ENCODE measurements at places on chromosomes 11 and 22. TPM values are rescaled to one million over a fixed set of nuclear protein-coding genes. Genes with fewer than 3 reads are reported as not detected.

GRCh38 chr11:116356451-116356850 lies 416.3 kb downstream of the BUD13 start:
- no peaks in the 10 kb centered on the region for H3K27me3 ChIP-seq
- DNase-seq: no peak
- H3K36me3 ChIP-seq: no peaks in the 10 kb centered on the region

BTG4 gene
- not detected for total RNA-seq

- H3K27ac ChIP-seq: no peak overlapping the region
- DNase-seq: no peak
- no peaks in the 10 kb centered on the region for H3K4me1 ChIP-seq
- no peaks in the 10 kb centered on the region for H3K27me3 ChIP-seq
Observed at GRCh38 chr11:45530111-45530510, 135.3 kb downstream of the CHST1 start.

TSPAN4 gene
- total RNA-seq: 74.1 TPM

- no peaks in the 10 kb centered on the region for H3K4me1 ChIP-seq
- no peak overlapping the region for H3K27ac ChIP-seq
- no peaks in the 10 kb centered on the region for H3K36me3 ChIP-seq
- no peak overlapping the region for H3K4me3 ChIP-seq
- no peak for DNase-seq
Observed at GRCh38 chr22:45036154-45036553, 26.3 kb upstream of the PHF21B start.

SCGB1D2 gene
- not detected for total RNA-seq

B4GALNT4 gene
- total RNA-seq: 76.3 TPM

- no peaks in the 10 kb centered on the region for H3K36me3 ChIP-seq
- H3K4me3 ChIP-seq: no peak overlapping the region
- DNase-seq: no peak
- no peak overlapping the region for H3K27ac ChIP-seq
- no peaks in the 10 kb centered on the region for H3K27me3 ChIP-seq
- no peaks in the 10 kb centered on the region for H3K4me1 ChIP-seq
Observed at GRCh38 chr22:28357193-28357592, 322.4 kb downstream of the TTC28 start.

DNA sequence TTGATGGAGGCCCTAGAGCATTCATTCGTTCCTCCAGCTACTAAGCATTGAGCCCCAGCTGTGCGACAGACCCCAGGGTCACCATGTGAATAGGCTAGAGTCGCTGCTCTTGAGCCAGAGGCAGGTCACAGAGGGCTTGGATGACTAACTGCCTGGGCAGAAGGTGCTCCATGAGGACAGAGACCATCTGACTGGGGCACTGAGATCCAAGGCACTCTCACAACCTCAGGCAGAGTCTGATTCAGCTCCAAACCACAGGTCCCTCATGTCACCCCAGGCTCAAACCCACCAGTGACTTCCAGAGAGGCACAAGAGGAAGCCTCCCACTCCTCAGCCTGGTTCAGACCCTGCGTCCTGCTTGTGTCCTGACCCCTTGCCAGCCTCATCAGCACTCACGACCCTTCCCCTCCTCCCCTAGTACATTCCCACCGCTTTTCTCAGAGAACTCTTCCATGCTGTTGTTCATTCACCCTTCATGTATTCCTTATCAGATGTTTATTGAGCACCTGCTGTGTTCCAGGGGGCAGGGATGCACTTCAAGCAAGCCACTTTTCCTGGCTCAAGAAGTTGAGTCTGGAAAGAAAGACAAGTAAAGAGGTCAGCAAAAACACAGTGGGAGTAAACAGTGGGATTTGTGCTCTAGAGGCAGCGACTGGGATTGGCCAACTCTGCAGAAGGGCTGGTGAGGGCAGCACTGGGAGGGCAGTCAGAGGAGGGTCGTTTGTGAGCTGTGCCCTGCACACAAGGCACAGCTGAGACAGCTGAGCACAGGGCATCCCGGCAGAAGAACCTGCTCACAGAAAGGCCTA lies 9.3 kb downstream of the OAF start:
- no peak for DNase-seq
- no peak overlapping the region for H3K4me3 ChIP-seq
- peaks cover 51% of the 10 kb centered on the region for H3K27me3 ChIP-seq
- H3K36me3 ChIP-seq: no peaks in the 10 kb centered on the region
- H3K27ac ChIP-seq: no peak overlapping the region

- H3K4me1 ChIP-seq: no peaks in the 10 kb centered on the region
- 0 out of 2 replicates have a peak, but pooled peaks cover 2% of the 10 kb centered on the region for H3K27me3 ChIP-seq
- H3K27ac ChIP-seq: no peak within 1 kb of the TSS
- peak within 1 kb of the TSS; percentile 81 for H3K4me3 ChIP-seq
- DNase-seq: no peak
- H3K36me3 ChIP-seq: no peaks in the 10 kb centered on the region
Observed at GRCh38 chr11:65386307-65387140, at the start of gene FRMD8. Gene FRMD8 (plus strand): TSS chr11:65386637. CDS start chr11:65387037, 400 bp downstream.

YPEL1 gene
- 7.6 TPM for total RNA-seq

DNA sequence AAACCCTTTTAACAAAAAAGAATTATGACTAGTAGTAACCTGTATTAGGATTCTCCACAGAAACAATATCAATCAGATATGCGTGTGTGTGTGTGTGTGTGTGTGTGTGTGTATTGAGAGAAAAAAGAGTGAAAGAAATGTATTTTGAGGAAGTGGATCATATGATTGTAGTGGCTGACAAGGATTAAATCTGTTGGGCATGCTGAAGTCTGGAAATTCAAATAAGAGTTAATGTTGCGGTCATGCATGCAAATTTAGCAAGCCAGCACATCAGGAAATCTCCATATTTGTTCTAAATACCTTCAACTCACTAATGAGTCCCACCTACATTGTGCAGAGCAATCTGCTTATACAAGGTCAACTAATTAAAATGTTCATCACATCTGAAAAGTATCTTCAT lies 46.8 kb upstream of the IGLL5 start:
- H3K4me3 ChIP-seq: no peak overlapping the region
- no peak overlapping the region for H3K27ac ChIP-seq
- no peak for DNase-seq
- no peaks in the 10 kb centered on the region for H3K36me3 ChIP-seq
- peaks cover 29% of the 10 kb centered on the region for H3K27me3 ChIP-seq

GRCh38 chr11:118846181-118846935 lies 37.3 kb upstream of the CXCR5 start:
- DNase-seq: no peak
- no peak overlapping the region for H3K27ac ChIP-seq
- H3K4me3 ChIP-seq: no peak overlapping the region
- no peaks in the 10 kb centered on the region for H3K36me3 ChIP-seq
- no peaks in the 10 kb centered on the region for H3K4me1 ChIP-seq

SULT4A1 gene
- total RNA-seq: 9.1 TPM

EXPH5 gene
- 11.5 TPM for total RNA-seq

DNA sequence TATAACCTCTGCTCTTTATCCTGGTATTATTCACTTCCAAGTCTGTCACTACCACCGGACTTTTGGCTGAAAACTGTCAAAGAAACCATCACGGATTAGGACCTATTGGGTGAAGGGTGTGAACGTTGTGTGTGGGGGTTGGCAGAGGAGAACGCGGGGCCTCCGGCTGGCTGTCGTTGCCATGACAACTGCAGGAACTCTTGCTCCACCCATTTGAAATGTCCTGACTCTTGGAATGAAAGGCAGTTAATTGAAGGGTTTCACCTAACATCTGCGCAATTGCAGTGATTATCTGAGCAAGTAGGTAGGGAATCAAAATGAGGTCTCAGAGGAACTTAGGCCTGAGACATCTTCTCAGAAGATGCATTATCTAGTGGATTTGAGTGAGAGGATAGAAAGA lies 60.9 kb upstream of the CLMP start:
- no peak overlapping the region for H3K4me3 ChIP-seq
- H3K27me3 ChIP-seq: no peaks in the 10 kb centered on the region
- peak; percentile 56 for DNase-seq
- H3K36me3 ChIP-seq: no peaks in the 10 kb centered on the region
- H3K27ac ChIP-seq: no peak overlapping the region

- no peaks in the 10 kb centered on the region for H3K27me3 ChIP-seq
- no peak overlapping the region for H3K4me3 ChIP-seq
- no peaks in the 10 kb centered on the region for H3K36me3 ChIP-seq
- DNase-seq: no peak
Observed at GRCh38 chr11:57358543-57358961, 20.4 kb downstream of the P2RX3 start.

GRCh38 chr11:36354221-36355003 lies 58.3 kb downstream of the PRR5L start:
- no peak for DNase-seq
- no peaks in the 10 kb centered on the region for H3K36me3 ChIP-seq
- H3K4me1 ChIP-seq: no peaks in the 10 kb centered on the region
- H3K27me3 ChIP-seq: no peaks in the 10 kb centered on the region
- H3K27ac ChIP-seq: no peak overlapping the region
- no peak overlapping the region for H3K4me3 ChIP-seq

DNA sequence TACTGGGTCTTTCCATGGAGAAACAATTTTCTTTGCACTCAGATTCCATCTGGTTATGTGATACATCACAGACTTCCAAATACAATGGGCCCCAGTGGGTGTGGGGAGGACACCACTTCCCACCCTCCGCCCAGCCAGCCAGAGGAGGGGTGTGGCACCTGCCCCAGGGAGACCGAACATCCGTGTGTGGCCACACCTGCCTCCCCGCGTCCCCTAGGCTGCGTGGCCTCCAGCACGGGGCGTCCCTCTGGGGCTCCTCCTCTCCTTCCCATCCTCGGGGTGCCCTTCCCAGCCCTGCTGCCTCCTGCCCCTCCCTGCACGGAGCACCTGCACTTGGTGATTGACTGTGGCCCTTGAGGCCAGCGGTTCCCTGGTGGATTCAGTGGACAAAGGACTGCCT lies 49.1 kb downstream of the CERK start:
- no peak overlapping the region for H3K4me3 ChIP-seq
- H3K36me3 ChIP-seq: peaks cover 16% of the 10 kb centered on the region
- H3K27me3 ChIP-seq: no peaks in the 10 kb centered on the region
- no peak for DNase-seq
- H3K27ac ChIP-seq: no peak overlapping the region

- DNase-seq: no peak
- no peak overlapping the region for H3K4me3 ChIP-seq
- no peak overlapping the region for H3K27ac ChIP-seq
- H3K4me1 ChIP-seq: peaks cover 3% of the 10 kb centered on the region
- H3K36me3 ChIP-seq: no peaks in the 10 kb centered on the region
Observed at GRCh38 chr22:49198705-49199084, 629.0 kb downstream of the BRD1 start.

DNA sequence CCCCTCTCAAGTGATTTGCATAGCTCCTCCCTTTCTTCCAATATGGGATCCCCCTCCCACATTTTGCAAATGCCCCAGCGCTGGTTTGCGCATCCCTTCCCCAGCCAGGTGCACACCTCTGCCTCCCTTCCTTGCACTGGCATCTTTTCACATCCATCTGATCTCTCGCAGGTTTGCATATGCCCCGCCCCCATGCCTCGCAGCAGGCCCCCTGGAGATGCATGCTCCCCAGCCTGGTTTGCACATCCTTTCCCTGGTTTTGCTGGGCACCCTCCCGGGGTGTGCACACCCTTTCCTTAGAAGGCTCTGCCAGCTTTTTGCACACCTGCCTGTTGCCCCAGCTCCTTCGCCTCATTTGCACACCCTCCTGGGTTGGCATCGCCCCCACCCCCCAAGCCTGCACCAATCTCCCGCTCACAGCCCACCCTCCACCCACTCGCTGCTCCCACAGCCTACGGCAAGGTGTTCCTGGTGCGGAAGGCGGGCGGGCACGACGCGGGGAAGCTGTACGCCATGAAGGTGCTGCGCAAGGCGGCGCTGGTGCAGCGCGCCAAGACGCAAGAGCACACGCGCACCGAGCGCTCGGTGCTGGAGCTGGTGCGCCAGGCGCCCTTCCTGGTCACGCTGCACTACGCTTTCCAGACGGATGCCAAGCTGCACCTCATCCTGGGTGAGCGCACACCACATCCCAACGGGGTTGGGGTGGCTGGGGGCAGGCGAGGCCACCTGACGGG lies 917 bp downstream of the RPS6KA4 start:
- no peak for DNase-seq
- H3K27me3 ChIP-seq: no peaks in the 10 kb centered on the region
- no peak overlapping the region for H3K27ac ChIP-seq
- H3K4me1 ChIP-seq: no peaks in the 10 kb centered on the region
- peak overlapping the region; percentile 61 for H3K4me3 ChIP-seq

DNA sequence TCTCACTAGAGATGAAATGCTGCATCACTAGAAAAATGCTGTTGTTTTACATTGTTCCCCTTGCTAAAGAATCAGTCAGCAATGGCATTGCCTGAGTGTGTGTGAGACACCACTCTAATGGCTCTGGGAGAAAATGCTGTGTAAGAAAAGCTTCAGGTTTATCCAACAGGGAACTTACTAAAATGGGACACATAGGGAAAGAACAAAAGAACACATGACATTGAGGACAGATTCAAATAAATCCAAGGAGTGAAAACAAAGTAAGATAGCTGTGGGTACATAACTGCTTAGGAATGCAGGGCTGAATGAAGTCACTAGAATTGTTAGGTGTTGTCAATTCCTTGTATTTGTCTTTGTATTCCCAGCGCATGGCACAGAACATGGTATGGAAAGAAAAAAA lies 24.2 kb downstream of the BLID start:
- no peak for DNase-seq
- H3K4me1 ChIP-seq: no peaks in the 10 kb centered on the region
- H3K27me3 ChIP-seq: no peaks in the 10 kb centered on the region
- no peak overlapping the region for H3K4me3 ChIP-seq

DNA sequence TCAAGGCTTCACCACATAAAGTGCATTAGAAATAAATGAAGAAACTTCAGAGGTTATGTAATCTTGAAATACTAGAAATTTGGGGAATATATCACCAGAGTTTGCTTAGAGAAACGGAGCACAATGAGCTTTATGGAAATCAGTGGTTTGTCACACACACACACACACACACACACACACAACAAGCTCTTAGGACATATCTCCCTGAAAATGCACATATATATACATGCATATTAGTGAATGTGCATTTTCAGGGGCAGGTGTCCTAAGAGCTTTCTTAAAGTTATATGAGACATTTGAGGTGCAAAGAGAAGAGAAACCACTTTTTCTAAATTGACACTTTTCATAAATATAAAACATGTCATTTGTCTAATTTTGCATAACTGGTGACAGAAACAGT lies 93.7 kb upstream of the CARD18 start:
- DNase-seq: no peak
- H3K36me3 ChIP-seq: no peaks in the 10 kb centered on the region

GRCh38 chr11:12806113-12806512 lies 131.9 kb downstream of the TEAD1 start:
- no peak overlapping the region for H3K4me3 ChIP-seq
- H3K27ac ChIP-seq: no peak overlapping the region
- H3K27me3 ChIP-seq: no peaks in the 10 kb centered on the region
- DNase-seq: no peak
- no peaks in the 10 kb centered on the region for H3K36me3 ChIP-seq
- peaks cover 7% of the 10 kb centered on the region for H3K4me1 ChIP-seq

HORMAD2 gene
- total RNA-seq: not detected

- H3K36me3 ChIP-seq: no peaks in the 10 kb centered on the region
- no peak for DNase-seq
- no peak overlapping the region for H3K4me3 ChIP-seq
- no peaks in the 10 kb centered on the region for H3K4me1 ChIP-seq
- no peak overlapping the region for H3K27ac ChIP-seq
Observed at GRCh38 chr11:45361551-45361950, 75.4 kb upstream of the SYT13 start.
